Motor neuron (in vitro differentiated cells): ENCODE measurements at places on chromosomes 3 and 15.

DNA sequence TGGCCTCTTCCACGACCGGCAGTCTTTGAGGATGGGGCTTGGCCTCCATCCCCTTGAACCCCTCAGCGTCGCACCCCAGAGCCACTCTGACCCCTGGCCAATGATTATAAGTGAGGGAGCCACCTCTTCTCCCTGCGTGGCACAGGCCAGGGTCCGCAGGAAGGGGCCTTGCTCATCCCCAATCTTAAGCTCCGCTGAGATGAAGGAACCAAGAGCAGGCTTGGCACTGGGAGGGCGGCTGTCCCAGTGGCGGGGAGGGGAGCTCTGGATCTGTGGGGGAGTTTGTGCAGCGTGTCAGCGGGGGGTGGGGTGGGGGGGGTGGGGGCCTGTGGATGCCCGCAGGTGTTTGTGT, 13.8 kb upstream of the ADPGK start:
- ATAC-seq, result no peak

DNA sequence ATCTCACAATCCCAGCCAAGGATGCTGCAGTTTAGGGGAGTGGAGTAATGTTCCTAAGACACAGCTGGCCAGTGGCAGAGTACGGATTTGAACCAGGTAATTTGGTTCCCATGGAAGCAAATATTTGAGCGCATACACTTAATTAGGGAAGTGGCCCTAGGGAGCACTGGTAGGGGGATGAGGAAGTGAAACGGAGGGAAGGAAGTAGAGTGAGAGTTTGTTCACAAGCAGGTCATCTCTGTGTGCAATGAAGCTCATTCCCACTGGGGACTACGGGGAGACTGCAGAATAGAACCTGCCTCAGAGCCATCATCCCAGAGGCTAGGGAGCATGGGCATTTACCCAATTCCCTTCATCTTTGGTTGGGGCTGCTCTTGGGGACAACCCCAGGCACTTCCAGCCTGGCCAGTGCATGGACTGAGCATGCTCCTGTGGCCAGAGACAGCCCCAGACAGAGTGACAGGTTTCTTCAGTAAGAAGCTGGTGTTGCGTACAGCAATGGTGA, 317.2 kb upstream of the PROK2 start:
- no peak for ATAC-seq

DNA sequence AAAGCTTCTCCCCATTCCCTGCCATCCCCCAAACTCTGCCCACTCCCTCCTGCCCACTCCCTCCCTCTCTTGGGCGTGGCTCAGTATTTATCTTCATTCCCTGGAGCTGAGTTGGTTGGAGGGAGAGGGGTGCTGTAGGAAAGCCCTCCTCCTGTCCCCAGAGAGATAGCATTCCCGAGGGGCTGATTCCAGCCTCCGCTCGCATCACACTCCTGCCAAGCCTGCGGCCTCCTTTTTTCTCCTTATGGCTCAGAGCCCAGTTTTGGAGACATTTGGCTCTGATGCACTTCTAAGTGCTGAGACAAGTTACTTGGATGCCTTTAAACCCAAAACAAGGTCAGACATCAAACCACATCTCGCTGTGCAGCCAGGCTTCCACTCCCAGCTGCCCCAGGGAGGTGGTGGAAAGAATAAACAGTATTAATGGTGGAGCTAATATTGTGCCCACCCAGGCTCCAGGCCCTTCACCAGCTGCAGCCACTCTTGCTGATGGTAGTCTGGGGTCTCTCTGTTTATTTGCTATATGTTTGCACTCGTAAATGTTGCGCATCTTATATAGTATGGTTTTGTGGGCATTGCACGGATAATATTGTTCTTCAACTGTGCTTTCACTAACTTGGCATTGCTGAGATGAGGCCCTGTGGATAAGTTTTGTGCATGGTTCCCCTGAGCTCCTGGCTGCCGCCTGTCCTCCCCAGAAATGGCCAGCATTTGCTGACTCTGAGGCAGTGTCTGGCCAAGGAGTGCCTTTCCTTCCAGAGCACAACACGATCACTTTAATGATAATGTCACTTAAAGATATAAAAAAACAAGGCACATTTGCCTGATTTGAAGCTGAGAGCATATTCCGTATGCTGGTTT, 157.2 kb downstream of the LRRC28 start:
- ATAC-seq, result no peak

GRCh38 chr3:148360051-148360450, 337.7 kb upstream of the AGTR1 start:
- no peak for ATAC-seq

GRCh38 chr3:192726385-192726784, 956 bp downstream of the FGF12 start:
- no peak for ATAC-seq

DNA sequence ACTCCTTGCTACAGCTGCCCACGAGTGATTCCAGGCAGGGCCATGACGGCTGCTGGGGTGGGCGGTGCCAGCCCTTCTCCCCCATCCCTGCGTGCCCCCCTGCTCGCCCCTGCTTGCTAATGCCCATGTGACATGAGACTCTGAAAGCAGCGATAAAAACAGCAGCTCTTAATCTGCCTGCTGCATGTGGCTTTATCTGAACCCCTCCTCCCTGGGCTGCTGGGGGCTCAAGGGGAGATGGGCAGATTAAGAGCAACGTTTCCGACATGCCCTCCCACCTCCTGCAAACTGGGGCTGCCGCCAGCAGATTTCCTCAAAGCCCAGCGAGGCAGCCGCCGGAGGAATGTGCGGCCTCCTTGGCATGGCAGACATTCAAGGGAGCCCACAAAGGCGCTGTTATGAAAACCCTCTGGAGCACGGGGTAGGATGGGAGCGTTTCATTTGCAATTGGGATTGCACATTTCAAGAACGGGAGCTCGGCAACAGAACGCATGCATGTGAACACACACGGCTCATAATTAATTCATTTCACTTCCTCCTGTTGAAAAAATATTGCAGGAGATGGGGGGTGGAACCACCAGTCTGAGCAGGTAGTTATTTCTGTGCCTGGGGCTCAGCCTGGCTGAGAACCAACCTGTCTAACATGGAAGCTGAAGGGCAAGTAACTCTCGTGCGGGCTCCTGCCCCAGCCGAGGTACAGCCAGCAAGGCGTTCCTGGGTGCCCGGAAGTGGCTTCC, 504.2 kb upstream of the PROK2 start:
- peak; percentile 96 for ATAC-seq

- ATAC-seq, result no peak
Observed at GRCh38 chr15:38307251-38307650, 54.6 kb downstream of the SPRED1 start.

DNA sequence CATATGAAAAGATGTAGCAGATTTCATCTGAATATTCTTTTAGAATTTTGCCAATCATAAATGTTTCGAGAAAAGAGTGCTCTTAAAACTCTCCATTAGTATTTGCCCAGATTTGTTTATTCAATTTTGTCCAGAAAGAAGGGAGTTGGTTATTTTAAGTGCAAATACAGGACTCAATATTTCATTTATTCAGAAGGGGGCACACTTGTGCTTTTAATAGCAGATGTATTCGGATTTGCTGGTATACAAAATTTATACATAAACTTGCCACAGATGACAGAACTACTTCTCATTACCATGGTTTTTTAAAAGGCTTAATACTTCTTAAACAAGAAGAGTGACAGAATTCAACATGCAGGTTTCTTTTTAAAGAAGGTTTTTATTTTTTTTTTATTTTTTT, 69.8 kb upstream of the GRM7 start:
- ATAC-seq, result no peak

- ATAC-seq, result peak; percentile 49
Observed at GRCh38 chr15:44726568-44727484, 9.5 kb upstream of the TRIM69 start.

- ATAC-seq, result no peak
Observed at GRCh38 chr3:17775073-17775472, 32.6 kb upstream of the TBC1D5 start.
